ENCODE measurements at places on chromosomes 1 and 21.
A peak's percentile ranks its signal among the peaks of the same experiment; 100 is the strongest.

DNA sequence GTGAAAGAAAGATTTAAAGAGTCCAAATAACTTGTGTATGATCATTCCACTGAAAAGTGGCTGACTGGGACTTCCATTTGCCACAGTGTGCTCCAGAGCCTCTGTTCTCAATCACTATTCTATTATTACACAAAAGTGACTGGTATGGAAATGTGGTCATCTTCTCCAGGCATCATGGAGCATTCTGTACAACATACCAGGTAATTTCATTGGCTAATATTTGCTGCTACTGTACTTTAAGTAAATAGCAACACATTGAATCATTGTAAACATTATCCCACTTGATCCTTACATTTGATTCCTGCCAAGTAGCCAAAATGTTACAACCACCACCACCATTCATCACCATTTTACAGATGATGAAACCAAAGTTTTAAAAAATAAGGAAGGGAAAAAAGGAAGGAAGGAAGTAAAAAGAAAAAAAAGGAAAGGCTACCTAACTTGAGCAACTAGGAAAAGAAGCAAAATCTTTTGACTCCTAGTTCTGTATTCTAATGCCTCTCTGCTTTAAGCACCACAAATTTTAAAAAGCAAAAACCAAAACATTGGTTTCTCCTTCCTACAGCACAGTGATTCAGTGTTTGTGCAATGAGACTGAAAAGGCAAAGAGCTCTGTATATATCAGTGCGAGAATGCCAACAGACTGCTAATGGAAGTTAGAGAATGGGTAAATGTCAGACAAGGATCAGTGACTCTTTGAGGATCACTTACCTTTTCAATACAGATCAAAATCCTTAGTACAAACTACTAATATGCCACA, 361.4 kb upstream of the PTBP2 start:
- no peak for DNase-seq

- DNase-seq = no peak
Observed at GRCh38 chr1:222561656-222562055, 13.8 kb upstream of the HHIPL2 start.

DNA sequence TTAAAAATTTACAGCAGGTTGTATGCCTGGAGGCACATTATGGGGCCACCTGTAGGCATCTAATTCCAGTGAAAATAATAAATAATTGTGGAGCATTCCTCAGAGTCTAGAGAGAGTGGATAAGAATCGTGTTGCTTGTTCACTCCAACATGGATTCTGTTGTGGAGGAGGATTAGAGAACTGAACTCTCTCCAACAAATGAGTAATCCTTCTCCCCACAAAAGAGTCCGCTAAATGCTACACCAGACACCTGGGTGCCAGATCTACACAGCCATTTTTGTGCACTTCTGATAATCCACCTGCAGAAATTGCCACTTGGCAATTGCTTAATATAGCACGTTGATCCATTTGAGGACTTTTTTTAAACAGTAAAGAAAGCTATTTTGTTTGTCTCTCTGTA, 113.7 kb upstream of the DPYD start:
- no peak for DNase-seq

DNA sequence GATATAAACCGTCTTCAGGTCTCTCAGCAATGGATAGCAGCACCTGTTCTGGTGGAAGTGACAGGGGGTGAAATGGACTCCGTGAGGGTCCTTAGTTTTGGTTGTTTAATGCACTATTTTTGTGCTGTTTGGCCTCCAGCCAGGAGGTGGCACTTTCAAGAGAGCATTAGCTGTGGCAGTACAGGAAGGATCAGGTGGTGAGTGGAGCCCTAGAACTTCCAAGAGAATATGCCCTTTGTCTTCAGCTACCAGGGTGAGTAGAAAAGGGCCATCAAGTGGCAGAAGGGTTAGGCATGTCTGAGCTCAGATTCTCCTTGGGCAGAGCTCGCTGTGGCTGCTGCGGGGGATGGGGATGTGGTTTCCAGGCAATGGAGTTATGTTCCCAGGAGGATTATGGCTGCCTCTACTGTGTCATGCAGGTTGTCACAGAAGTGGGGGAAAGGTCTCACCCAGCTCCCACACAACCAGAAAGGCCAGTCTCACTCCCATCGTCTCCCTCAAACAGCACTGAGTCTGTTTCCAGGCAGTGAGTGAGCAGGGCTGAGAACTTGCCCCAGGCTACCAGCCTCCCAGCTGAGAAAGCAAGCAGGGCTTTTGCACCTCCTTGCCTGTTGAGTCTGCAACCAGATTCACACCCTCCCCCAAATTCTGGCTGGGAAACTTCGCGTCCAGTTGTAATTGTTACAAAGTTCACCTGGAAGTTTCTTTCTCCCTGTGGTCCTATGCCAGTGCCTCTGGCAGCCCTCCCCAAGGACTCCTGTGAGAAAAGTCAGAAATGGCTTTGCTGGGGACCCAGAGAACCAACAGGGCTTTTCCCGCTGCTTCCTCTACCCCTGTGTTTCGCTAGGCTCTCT, 39.1 kb upstream of the TTLL7 start:
- no peak for DNase-seq

GRCh38 chr1:23692308-23692871, 784 bp downstream of the RPL11 start:
- no peak for DNase-seq

GRCh38 chr1:100573960-100574359, 36.0 kb downstream of the GPR88 start:
- no peak for DNase-seq

GRCh38 chr1:117732065-117732797, 126.4 kb downstream of the TENT5C start:
- no peak for DNase-seq

DNA sequence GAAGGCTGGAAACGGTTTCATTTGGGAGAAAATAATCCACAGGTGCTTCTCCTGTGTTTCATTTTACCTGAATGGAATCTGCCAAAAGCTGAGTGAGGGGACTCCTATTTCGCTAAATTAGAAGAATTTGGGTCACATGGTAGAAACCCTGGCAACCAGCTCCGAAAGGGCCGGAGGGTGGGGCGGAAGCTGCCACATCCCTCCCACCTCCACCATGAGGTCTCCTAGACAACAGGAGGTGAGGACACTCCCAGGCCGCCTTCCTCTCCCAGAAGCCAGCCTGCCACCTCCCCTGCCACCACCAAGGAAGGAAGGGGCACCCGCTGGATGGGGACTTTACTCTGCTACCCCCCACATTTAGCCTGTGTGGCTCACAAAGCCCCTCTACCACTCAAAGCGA, 199.9 kb upstream of the ZC3H12A start:
- DNase-seq = no peak

DNA sequence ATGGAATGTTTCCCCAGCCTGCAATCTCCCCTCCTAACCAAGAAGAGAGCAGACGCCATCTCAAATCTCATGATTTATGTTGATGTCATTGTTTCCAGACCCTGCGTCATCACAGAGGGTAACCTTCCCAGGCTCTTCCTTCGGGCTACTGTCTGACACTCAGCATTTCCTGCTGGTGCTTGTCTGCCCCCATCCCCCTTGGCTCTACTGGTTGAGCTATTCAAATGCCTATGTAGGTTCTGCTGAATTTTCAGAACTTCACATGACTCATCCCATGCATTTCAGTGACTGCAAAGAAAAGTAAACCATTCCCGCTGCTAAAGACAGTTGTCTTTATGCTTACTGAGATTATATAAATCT, 24.8 kb upstream of the ITPKB start:
- DNase-seq = peak; percentile 41

DNA sequence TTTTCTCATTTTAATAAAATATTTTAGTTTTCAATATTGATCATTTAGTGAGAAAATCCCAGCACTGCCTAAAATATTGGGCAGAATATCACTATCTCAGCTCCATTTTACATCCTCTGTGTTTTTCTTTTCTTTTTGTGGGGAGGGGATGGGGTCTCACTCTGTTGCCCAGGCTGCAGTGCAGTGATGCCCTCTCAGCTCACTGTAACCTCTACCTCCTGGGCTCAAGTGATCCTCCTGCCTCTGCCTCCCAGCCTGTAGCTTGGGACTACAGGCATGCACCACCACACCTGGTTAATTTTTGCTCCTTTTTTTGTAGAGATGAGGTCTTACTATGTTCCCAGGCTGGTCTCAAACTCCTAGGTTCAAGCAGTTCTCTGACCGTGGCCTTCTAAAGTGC, 76.1 kb downstream of the SLC25A24 start:
- no peak for DNase-seq

- no peak for DNase-seq
Observed at GRCh38 chr1:203888807-203889251, 27.4 kb downstream of the SNRPE start.

Measured in CD8-positive, alpha-beta T cell (primary cell).